Activated naive CD4-positive, alpha-beta T cell (primary cell): ENCODE measurements at places on chromosomes 7 and 10.

DNA sequence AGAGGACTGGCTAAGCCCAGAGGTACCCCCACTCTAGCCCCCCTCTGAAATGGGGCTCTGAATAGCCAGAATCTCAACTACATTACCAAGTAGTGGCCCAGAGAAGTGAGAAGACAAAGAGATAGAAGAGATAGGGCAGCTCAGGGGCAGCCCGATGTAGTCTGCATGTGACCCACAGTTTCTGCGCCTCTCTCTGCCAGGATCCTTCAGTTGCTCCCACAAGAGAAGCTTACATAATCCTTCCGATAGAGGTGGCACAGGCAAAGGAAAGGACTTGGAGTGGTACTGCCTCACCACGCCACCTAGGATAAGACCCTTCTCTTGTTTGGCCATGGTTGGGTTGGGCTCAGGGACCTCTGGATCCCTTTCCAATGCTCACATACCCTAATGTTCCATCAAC lies 5.4 kb upstream of the PDE1C start:
- no peak for DNase-seq

GRCh38 chr7:53325061-53325460 lies 289.6 kb downstream of the POM121L12 start:
- no peak for DNase-seq

DNA sequence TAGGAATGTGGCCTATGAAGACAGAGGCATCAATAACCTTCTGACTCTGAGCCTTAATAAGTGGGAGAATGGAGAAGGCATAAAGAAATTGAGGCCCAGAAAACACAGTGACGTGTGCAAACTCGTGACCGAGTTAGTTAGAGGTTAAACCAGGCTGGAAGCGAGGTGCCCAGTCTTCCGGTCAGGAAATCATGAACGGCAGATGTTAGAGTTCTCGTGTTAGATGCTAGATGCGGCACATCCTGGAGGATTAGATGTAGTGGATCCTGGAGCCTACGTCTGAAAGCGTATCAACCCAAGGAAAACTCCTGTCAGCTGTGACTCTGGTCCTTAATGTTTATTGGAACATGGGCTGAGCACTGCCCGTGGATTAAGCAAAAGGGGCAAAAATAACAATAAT lies 275.9 kb downstream of the TCF7L2 start:
- no peak for DNase-seq

DNA sequence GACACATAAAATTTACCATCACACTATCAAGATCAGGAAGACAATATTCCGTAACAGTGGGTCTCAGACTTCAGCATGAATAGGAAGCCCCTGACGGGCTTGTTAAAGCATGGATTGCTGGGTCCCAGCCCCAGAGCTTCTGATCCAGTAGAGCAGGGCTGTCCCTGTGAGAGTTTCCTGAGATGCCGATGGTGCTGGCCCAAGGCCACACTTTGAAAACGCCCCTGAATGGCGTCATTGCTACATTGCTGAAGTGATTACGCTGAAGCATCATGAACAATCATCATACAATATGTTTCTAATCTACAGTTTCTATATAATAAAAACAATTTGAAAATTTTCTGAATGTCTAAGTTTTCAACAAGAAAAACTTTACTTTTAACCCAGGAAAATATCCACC lies 38.0 kb upstream of the TMEM72 start:
- no peak for DNase-seq

DNA sequence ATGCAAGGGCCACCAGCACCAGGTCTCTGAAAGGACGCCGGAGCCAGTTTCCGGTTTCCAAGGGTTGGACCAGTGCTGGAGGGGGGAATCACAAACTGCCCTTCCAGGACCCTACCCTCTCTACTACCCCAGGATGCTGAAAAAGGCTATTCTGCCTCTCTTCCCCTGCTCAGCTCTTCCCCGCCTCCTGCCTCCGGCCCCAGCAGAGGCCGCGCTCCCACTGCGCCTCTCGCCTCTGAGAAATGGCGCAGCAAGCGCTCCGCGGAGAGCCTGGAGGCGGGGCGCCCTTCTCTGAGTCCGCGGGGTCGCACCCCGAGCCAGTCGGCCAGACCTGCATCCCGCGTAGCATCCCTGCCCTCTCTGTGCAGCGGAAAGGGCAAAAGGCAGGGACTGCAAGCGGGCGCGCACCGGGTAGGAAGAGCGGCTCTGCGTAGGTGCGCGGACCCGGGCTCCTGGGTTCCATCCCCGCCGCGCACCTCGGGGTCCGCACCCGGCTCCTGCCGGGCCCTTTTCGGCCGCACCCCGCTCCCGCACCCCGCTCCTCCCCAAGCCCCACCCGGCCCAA lies 476 bp upstream of the RET start:
- DNase-seq = no peak

DNA sequence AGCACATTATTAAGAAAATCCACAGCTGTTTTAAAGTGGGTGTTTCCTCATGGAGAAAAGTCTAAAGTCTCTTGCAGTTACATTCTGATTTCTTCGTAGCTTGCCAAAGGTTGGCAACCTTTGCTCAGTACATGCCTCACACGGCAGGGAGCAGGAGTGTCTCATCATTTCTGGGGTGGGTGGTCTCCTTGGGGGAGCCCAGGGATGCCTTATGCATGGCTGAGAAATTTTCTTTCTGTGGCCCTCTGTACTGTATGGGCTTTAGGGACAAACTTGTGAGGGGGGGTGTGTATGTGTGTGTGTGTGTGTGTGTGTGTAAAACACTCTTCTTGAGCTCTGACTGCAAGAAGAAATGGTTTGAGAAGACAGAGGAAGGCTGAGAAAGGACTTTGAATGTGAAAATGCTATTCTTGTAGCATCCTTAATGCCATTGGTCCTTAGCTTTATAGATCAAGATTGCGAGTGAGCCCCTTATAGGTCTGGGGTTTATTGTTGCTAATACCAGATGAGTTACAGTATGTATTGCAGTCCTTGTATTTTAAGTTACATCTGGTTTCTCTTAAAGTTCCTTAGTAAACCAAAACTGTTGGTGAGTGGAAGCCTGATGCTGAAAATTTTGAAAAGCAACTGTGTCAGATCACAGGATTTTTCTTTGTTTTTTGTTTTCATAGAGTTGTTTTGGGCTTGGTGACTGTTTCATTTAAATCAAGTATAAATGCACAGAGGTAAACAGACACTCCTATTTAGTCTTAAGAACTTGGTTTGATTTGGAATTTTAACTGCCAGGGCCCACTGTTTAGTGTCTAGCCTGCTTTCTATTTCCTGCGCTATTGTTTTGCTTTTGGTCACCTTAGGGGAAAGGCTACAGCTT lies 242.0 kb downstream of the BICC1 start:
- no peak for DNase-seq

DNA sequence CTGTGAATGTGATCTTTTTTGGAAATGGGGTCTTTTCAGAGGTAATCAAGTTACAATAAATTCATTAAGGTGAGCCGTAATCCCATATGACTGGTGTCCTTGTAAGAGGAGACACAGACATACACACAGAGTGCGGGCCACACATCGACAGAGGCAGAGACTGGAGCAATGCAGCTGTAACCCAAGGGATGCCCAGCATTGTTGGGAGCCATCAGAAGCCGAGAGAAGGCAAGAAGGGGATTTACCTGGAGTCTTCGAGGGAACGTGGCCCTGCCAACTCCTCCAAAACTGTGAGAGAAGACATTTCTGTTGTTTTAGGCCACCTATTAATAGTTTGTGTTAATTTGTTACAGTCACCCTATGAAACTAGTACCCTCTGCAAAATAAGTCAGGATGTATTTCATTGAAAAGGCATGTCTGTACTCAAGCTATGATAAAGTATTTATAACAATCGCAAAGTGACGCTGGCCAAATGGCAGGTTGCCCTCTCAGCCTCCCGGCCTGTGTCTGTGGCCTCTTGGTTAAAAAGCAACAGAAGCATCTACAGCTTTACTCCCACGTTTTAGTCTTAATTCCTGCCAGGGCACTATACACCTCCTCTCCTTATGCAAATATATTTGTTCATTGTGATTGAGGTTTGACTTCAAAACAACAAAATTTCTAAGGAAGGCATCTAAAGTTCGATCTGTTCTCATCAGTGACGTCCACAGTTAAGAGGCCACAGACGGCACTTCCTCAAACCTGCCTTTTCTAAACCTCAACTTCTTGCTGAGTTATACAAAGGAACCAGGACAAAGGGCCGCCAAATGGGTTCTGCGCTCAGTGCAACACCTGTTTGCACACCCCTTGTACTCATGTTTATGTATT lies 46.8 kb downstream of the HIPK2 start:
- peak; percentile 5 for DNase-seq

DNA sequence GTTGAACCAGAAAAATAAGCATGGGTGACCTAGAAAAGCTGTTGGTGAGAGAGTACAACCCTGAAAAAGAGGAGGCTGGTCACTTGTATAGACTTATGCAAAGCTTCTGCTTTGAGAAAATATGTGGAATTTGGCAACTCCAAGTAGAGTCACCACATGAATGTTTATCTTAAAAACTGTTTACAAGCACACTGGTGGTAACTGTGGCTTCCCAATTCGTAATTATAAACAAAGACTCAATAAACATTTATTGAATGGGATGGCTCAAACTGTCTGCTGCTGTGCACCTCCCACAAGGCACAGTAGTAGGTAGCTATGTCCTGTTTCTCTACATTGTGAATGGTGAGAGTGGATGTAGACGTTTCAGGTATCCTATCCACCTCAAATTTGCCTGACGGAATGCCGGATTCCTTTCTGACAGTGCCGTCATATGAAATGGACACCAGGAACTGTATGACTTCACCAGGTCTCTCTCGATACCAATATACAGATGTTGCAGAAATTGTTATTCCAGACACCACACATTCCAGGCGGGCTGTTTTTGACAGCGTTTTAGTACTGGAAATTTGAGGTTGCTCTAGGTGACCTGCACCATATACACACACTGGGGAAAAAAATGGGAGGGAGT lies 43.4 kb upstream of the TARP start:
- no peak for DNase-seq

DNA sequence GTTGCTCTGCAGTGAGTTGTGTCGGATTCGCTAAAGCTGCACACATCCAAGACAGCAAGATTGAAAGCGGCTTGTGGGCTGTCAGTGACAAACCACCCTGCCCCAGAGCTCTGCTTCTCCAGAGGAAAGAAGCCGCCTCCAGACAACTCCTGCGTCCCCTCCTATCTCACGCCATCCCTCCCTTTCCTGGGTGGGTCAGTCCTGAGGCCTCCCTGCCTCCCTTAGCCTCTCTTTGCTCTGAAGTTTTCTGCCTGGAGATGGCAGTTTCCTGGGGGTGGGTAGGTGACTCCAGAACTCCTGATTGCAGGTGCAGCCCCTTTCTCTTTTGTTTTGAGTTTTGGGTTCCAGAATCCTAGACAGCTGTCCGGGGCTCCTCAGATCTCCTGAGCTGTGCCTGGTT lies 78.7 kb downstream of the EMX2 start:
- DNase-seq = no peak

DNA sequence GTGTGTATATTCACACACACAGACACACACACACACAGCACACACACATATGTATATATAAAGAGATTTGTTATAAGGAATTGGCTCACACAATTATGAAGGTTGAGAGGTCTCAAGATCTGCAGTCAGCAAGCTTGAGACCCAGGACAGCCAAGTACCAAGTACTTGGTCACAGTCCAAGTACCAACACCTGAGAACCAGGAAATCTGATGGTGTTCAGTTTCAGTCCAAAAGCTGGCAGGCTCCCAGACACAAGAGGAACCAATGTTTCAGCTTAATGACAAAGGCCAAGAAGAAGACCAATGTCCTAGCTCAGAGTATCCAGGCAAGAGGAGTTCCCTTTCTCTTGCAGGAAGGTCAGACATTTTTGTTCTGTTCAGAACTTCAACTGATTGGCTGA lies 780.2 kb downstream of the MAGI2 start:
- DNase-seq = no peak

DNA sequence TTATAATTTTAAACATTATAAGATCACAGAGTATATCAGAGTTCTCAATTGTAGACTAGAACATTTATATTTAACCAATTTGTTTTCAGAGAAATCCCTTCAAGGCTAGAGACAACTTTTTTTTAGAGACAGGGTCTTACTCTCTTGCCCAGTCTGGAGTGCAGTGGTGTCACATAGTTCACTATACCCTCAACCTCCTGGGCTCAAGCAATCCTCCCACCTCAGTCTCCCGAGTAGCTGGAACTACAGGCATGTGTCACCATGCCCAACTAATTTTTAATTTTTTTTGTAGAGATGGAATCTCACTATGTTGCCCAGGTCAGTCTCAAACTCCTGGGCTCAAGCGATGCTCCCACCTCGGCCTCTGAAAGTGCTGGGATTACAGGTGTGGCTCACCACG lies 15.3 kb downstream of the UCMA start:
- DNase-seq = no peak
